ENCODE measurements at places on chromosomes 5 and 9.

- no peak for DNase-seq
Measured at GRCh38 chr5:14842117-14842516, 29.5 kb downstream of the ANKH start.

DNA sequence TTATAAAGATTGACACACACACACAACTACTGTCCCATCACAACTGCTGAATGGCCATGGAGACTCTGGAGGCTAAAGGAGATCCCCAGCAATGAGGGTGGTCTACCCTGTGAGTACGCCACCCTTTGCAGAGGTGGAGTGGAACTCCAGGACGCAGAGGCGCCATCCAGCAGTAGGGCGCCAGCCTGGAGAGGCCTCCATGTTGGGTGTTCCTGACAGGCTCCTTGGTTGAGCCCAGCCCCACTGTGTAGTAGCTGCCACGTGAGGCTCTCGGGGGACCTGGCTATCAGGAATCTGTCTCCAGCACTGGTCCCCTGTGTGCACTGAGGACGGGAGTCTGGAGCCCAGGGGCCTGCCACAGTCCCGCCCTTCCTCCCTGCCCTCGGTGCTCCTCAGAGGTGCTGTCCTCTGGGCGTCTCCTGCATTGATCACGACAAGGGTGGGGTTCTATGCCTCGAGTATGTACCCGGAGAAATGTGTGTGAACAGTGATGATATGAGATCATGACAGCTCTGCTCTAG lies 72.3 kb downstream of the DAP start:
- no peak for DNase-seq

GRCh38 chr5:43571237-43571636 lies 14.4 kb upstream of the PAIP1 start:
- DNase-seq, result no peak

GRCh38 chr9:109828254-109828653 lies 48.3 kb downstream of the PALM2AKAP2 start:
- no peak for DNase-seq

GRCh38 chr5:145680767-145681166 lies 154.4 kb downstream of the PRELID2 start:
- DNase-seq, result no peak

- no peak for DNase-seq
Measured at GRCh38 chr5:56984445-56984844, 32.5 kb upstream of the MIER3 start.

DNA sequence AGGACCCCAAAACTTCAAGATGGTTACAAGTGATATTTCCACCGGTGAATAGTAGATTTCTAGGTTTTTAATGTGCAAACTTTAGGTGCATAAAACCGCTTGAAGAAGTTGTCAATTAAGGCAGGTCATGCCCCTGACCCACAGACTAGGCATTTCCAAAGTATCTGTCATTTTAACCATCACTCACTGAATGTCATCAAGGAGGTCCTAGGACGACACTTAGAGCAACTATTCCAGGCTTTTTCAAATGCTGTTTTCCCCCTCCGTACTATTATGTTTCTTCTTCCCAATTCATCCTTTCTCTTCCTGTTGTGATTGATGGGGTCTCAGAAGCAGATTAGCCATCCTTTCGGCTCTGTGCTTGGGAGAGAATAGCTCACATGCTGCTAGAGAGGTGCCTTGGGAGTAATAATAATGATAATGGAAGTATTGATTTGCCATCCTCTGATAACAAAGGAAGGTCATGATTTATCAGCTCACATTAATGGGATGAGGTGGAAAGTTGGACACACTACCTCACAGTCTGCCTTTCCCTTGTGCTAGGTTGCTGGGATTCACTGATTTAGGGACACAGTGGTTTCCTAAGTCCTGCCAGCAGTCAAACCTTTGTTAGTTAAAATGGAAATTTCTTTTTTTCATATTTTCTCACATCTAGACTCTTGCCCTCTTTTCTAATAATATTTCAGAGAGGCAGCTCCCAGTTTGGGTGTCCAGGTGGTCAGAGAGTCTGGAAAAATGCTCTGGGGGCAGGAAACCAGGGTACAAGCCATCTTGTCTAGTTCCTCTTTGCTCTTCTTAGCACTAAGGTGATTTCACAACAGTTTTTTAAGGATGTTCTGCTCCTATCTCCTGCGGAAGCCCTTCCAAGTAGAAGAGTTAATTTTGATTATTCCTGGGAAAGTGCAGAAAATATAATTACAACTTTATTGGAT lies 67.0 kb downstream of the PTTG1 start:
- no peak for DNase-seq

DNA sequence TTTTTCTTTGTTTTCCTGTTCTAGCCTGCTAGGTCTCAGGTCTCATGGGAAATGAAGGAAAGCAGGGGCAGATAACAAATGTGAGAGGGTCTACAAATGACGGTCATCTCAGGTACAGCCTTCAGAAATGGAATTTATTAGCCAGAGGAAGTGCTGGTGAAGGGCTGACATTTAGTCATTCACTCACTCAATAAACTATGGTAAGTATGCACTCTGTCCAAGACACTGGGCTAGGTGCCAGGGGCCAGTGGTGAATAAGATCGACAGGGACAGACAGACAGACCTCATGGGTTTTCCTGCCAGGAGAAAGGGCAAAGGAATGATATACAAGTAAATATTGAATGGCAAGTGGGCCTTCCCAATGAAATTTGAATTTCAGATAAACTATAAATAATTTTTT lies 6.3 kb downstream of the PDE6A start:
- no peak for DNase-seq

DNA sequence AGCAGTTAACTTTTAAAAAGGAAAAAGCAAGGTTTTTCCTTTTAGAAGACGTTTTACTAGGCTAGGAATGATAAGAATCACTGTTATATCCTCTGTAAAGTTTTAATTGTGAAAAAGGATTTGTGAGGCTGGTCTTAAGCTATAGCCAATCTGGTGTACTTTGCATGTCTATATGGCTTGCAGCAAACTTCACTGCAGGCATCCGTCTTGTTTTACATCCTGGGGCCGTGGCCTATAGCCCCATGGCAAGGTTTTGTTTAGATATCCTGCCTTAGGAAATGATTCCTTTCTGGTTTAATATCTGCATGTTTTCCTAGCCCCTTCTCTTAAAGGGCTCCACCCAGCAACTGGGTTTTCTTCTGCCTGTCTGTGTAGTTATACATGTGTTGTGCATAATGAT lies 272.8 kb downstream of the ICE1 start:
- DNase-seq, result no peak

GRCh38 chr9:129482521-129483414 lies 138.1 kb downstream of the C9orf50 start:
- DNase-seq, result no peak

GRCh38 chr5:85109616-85110015 lies 724.9 kb upstream of the EDIL3 start:
- no peak for DNase-seq

DNA sequence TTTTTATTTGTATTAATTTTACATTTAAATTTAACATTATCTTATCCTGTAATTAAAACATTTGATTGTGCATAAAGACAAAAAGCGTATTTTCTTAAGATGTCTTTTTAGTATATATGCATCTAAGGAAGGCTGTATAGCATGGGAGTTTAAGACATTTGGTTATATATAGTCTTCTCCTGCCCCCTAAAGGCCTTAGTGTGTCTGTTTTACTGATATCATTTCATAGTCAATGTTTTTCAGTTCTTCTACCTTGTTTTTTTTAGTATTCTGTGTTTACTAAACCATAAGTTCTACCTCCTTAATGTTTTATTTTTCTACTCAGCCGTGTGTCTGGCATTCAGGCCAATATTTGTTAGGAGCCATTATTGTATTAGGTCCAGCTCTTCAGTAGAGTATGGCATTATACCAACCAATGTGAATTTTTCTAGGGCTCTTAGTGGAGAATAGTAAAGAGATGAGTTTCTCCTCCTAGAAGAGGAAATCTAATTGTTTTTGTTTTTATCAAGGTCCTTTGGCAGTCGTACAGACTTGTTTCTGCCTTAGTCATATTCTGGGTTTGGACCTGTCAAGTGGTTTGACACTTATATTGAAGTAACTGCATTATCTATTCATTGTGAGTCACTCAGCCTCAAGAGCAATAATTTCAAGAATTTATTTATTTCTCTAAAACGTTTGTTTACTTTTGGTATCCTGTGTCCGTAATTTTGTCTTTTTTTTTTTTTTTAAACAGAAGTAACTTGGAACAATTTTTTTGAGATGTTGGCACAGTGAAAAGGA lies 74.8 kb downstream of the SLF1 start:
- DNase-seq, result no peak

GRCh38 chr9:128160603-128160987 lies 530 bp downstream of the BBLN start:
- DNase-seq, result peak; percentile 71

Data from H54 (cell line).